ENCODE measurements at places on chromosomes 1 and 21.
A peak's percentile ranks its signal among the peaks of the same experiment; 100 is the strongest.

DNA sequence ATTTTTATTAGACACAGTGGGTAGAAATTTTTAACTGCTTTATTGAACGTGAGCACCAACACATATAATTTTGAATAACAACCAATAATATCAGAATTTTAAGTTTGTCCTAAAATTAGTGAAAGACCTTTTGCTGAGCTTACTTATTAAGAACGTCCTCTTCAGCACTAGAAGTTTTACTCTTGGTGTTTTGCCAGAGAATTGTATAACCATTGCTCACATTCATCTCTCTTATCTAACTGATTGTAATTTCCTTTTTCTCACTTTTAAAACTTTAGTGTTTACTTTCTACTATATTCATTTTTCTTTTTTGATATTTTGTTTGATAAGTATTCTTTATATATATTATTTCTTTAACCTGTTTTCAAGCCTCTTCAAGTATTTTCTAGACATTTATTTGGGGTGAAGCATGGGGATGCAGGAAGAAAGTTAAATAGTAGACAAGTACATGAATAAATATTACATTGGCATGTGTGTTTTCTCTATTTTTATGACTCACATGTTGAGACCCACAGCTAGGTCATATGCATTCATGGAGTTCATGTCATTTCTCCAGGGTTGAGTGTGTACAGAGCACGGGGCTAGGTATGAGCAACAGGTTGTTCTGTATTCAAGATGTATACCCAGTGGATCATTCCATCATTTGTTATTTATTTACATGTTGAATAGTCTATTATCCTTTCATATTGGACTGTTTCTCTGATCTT lies 90.6 kb downstream of the ATP6V1G3 start:
- no peak for DNase-seq

DNA sequence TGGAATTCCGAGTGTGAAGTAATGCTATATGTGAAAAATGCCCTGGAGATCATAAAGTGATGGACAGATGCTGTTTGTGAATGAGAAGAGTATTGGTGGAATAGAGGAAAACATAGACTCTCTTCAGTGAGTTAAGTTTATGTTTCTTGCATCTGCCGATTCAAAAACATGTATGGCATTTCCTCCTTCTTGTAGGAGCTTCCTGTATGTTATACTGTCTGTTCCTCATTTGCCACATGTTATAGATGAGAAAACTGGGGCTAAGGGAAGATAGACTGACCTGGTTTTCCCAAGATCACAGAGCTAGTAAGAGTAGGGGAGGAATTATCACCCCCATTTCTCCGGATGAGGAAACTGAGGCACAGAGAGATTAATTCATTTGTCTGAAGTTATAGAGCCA lies 41.1 kb upstream of the IL20 start:
- DNase-seq, result no peak

DNA sequence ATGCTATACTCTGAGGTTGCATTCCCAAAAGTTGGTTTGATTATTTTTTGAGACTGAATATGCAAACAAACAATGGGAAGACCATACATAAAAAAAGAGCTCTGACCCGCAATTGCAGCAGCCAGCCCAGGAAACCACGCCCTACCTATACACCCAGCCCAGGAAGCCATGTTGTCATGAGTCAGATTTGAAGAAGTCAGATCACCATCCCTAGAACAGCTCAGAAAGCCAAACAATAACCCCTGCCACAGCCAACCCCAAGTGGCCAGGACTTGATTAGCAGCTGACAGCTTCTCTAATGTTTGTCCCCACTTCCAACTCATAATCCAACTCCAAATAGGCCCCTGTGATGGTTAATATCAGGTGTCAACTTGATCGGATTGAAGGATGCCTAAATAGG lies 621.9 kb downstream of the NPHP4 start:
- DNase-seq, result no peak

- no peak for DNase-seq
Observed at GRCh38 chr1:110967256-110967655, 3.5 kb upstream of the LRIF1 start.

GRCh38 chr1:92956254-92957029 lies 4.8 kb downstream of the DIPK1A start:
- no peak for DNase-seq

DNA sequence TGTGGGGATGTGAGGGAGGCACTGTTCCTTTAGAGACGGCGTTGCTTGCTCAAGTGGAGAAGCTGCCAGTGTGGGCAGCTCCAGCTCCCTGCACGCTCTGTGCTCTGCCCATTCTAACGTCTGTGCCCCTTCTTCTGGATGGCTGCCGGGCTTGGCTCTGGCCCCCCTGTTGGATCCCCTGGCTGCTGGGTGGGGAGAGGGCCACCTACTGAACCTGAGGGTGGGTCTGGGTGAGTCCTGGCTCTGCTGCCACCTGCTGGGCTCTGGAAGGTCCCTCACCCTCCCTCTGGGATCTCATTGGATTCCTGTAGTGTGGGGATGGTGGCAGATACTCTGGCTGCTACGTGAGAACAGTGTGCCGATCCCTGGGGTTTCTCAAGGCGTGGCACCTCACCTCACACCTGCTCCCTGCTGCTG lies 5.0 kb downstream of the PFKL start:
- DNase-seq, result peak; percentile 9

DNA sequence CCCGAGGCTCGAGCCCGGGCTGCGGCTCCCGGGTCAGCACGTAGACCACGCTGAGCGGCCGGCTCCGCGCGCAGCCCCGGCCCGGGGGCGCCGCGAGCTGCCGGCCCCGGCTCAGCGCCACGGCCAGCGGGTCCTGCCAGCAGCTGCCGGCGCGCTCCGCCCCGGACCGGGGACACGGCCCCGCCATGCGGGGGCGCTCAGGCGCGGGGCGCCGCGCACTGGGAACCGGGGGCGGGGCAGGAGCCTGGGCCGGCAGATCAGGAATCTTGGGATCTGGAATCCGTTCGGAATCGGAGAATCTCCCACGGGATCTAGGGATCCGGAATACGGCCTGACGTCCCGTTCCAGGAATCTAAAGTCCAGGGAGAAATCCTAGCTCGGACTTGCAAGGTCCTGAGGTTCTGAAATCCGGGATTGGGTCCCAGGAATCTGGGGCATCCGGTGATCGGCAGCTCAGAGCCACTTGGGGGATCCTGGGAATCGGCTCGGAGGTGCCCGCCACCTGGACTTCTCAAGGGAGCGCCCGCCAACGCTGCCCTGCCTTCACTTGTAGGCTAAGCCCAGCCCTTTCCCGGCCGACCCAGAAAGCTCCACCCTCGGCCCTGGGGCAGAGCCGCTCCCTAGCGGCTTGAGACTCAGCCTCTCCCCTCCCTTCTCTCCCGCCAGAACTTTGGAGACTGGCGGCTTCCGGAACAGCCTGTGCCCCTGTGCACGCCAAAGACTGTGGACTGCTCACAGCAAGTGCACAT lies at the start of gene MAP3K6:
Gene MAP3K6 (minus strand): TSS at position 551 of the 749 bp plus-strand sequence. CDS start 364 bp downstream, at position 187.
- peak; percentile 63 for DNase-seq

DNA sequence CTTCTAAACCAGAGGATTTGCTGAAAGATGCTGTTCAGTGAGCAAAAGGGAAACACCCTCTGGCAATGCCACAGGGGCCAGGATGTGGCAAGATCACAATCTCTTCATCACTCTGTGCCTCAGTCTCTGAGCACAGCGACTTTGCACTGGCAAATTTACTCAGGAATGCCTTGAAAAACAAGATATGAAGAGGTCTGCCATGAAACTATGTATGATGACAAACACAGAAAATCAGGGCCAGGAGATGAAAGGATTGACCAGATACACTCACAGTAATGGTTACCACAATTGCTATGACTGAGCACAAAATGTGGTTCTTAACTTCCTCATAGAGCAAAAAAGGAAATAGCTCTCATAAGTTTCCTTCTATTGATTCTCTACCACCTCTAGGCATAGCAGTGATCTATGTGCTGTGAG lies 5.8 kb downstream of the TTC13 start:
- no peak for DNase-seq

GRCh38 chr1:17606826-17607440 lies 67.4 kb downstream of the ARHGEF10L start:
- DNase-seq, result peak; percentile 31

- DNase-seq, result peak; percentile 88
Observed at GRCh38 chr1:88985032-88985431, 7.4 kb downstream of the KYAT3 start.

- no peak for DNase-seq
Observed at GRCh38 chr1:212309967-212310366, 24.8 kb downstream of the PPP2R5A start.

GRCh38 chr1:245710961-245711903 lies 556.4 kb downstream of the KIF26B start:
- DNase-seq, result no peak

DNA sequence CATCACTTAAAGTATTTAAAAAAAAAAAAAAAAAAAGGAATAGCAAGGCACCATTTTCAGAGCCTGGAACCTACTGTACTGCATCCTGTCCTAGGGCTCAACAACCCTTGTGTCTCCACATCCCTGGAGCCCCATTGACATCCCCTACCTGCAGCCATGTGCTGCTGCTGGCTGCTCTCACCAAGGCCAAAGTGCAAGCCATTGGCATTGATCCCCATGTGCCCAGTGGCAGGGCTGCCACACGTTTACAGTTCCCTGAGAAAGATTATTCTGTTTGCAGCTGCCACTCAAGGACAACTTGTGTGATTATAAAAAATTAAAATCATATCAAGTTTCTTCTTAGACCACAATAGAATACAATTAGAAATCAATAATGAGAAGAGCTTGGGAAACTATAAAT lies 129.9 kb downstream of the LHX8 start:
- DNase-seq, result no peak

GRCh38 chr1:225769687-225770086 lies 7.9 kb upstream of the SRP9 start:
- no peak for DNase-seq

DNA sequence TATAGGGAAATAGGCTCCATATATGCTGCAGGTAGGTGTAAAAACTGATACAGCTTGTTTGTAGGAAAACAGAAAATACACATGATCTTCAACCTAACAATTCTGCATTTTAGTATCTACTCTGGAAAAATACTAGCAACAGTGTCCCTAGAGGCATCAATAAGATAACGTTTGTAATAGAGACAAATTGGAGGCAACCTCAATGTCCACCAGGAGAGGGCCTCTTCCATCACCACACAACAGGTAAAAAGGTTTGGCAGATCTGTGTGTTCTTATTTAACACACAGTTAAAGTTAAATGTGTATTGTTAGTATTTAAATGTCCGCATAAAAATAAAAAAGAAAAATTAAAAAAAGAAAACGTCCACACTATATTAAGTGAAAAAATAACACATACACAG lies 5.4 kb downstream of the EIF2D start:
- DNase-seq, result no peak

DNA sequence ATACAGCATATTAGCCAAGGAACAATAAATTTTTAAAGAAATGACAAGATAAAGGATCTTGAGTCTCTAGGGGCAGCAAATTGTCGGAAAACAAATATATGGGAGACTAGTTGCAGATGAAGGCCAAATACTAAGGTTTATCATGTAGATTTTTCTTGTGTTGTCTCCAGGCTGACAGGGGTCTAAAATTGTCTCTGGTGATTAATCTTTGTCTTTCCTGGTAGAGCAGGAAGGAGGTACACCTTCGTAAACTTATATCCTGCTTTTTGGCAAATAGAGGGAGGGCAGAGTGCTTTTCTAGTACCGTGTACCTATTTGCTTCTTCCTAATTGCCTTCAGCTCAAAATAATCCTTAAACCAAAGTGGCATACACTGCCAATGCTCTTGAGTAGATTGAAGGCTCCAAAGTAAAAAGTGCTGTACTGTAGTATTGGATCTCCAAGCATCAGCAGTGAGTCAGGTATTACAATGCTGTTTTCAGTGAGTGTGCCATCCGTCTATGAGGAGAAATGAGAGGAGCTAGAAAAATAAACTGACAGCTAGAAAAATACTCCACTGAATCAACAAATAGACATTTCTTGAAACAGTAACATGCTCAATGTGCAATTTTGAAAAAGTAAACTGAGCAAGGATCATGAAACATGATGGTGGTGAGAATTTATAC lies 1.8 kb upstream of the LEPR start:
- no peak for DNase-seq

- DNase-seq, result no peak
Observed at GRCh38 chr1:209356976-209357377, 226.5 kb upstream of the CAMK1G start.

DNA sequence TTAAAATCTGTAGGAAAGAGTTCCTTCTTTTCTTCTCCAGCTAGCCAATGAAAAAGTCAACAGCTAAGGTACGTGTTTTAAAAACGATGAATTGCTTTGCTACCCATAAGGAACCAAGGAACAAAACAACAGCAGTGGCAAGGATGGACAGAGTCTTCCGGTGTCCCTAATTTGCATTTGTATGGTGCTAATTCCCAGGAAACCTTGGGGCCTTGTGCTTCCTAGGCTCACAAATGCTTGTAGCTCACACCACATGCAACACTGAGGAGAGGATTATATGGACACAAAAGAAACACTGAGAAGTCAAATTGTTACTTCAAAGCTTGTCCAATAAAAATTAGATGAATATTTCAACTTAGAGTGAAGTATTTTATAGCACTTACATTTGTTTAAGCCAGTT lies 1.8 kb upstream of the PGBD5 start:
- no peak for DNase-seq

DNA sequence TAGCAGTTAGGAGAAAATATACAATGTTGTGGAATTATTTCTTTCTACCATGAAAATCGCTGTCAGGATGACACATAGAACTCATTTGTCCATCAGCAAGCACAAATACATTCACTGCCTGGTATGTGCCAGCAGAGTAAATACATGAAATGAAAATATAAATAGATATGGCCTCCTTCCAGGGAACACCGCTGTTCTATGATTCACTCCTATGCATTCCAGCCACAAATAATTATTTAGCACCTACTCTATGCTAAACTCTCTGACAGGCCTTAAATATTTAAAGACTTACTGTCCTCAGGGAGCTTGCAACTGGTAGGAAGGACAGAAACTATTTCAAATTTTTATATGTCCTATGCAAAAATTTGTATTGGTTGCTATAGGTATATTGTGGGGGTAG lies 975.0 kb upstream of the NCAM2 start:
- no peak for DNase-seq

- no peak for DNase-seq
Observed at GRCh38 chr1:80251171-80251570, 1244.6 kb upstream of the ADGRL4 start.

DNA sequence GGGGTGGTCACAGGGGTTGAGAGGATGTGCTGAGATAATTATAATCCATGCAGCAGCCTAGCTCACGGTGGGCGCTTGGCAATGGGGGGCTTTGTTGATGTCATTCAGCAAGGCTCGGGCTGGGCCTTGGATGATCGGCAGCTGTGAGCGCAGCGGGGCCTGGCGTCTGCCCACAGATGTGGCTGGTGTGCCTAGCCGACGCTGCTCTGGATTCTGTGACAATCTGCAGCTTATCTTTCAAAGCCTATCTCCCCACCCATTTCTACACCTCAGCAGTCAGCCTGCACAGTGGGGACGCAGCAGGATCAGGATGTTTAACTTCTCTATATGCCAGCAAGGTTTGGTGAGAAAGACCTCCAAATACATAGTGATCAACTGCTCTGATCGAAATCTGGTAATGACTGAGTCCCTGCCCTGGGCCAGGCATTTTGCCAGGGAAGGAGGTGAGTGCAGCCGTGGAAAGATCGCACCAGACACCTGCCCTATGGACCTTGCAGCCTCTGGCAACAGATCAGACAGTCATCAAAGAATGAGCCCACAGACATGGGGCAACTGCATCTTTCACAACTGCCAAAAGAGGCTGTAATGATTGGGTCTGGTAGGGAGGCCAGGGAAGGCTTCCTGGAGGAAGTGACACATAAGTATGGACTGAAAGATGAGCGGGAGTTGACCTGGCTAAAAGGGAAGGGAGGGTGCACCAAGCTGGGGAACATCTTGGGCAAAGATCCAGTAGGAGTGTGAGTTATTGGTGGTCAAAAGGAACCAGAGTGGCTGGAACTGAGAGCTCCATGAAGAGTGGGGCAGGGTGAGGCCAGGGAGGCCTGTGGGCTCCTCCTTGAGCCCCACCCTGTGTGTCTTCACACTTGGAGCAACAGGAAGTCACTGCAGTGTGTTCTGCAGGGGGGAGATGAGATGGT lies 35.3 kb downstream of the EPHB2 start:
- DNase-seq, result peak; percentile 71
